ENCODE measurements at places on chromosomes 1 and 21.
A peak's percentile ranks its signal among the peaks of the same experiment; 100 is the strongest.

GRCh38 chr1:200410566-200410878, 686 bp upstream of the ZNF281 start:
- DNase-seq, result peak; percentile 47

DNA sequence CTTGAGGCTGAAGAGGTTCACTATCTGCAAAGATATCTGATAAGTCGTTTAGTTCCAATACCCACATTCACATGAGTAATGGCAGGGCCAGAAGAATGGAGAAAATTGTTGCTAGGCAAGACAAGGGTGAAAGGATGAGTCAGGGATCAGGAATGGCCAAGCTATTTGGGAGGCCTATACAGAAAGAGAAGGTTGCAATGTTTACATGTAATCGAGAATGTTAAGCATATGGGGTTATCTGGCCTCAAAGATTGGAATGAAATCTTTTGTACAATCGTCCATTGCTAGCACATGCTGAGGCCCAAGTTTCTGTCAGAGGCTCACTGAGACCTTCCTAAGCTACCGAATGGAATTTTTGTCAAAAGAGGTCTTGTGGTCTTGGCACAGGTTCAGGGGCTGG, 299.9 kb upstream of the PLD5 start:
- DNase-seq, result no peak

GRCh38 chr21:38323721-38324531, 67.1 kb downstream of the KCNJ15 start:
- DNase-seq, result peak; percentile 42

GRCh38 chr1:109258481-109259466, 9.4 kb downstream of the CELSR2 start:
- no peak for DNase-seq

DNA sequence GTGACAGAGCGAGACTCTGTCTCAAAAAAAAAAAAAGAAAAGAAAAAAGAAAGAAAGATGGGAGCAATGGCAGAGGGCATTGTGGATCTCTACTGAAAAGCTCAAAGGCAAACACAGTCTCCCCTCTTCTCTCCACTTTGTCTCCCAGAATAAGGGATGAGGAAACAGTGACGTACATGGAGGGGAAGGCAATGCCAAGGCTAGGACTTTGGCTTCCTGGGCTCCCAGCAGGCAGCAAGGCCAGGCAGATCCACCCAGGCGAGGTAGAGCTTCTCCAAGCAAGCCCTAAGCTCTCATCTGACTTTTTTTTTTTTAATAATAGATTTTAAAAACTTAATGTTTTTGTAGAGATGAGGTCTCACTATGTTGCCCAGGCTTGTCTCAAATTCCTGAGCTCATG, 4.6 kb downstream of the ARHGEF2 start:
- DNase-seq, result no peak

- DNase-seq, result no peak
These were observed 368.0 kb downstream of the PDE4B start for GRCh38 chr1:66160719-66161118.

GRCh38 chr1:12204140-12204539, 25.7 kb upstream of the VPS13D start:
- peak; percentile 19 for DNase-seq

Measured in CD4-positive, alpha-beta memory T cell (primary cell).